ENCODE measurements at places on chromosomes 3 and 15.

DNA sequence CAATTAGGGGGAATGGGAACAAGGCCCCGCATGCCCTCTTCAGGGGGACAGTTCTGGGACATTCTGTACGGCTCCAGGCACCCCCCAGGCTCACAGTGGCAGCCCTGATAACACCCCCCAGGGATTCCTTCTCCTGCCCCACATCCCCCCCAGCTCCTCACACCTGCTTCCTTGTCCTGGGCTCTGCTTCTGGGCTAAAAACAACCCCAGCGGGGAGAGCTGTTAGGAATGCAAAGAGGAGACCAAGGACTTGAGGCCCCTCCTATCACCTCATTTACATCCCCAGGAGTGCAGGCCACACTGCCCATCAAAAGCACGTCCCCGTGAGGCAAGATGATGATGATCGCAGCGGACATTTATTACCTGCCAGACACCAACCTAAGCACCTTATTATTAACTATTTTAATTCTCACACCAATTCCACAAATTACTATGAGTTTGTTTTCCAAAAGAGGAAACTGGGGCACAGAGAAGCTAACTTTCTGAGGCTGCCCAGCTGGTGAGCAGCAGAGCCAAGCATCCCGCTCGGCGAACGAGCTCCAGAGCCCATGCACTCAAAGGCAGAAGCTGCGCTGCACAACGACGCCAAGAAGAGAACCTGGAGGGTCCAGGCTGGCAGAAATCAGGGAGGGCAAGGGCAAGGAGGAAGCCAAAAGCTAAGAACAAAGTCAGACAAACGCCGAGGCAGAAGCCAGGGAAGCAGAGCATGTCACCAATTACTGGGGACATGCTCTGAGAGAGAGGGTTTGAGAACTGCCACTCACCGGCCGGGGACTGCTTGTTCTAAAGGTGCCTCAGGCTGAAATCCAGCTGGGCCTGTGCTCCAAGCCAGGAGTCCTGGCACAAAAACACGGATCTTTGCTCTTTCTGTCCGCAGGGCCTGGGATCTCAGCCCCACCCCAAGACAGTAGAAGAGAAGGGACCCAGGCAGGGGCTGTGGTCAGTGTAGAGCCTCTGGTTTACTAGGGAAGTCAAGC, 76.2 kb upstream of the NSMCE3 start:
- no peak for DNase-seq

- DNase-seq = no peak
Observed at GRCh38 chr15:71189718-71190117, 74.4 kb downstream of the THSD4 start.

- DNase-seq = no peak
Observed at GRCh38 chr3:177960722-177961121, 575.5 kb upstream of the KCNMB2 start.

GRCh38 chr3:23869977-23870662, 46.7 kb downstream of the NKIRAS1 start:
- DNase-seq = no peak

- DNase-seq = no peak
Observed at GRCh38 chr3:172155897-172156585, 116.7 kb downstream of the FNDC3B start.

DNA sequence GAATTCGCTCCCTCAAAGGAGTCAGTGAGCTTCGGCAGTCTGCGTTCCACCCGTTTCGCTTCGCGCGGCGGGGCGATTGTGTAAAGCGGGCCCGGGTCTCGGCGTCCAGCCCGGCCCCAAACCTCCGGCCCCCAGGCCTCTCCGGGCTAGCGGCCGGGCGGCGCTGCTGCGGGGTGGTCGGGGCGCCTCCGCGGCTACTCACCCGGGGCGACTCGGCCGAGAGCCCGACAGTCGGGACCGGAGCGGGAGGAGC, 412 bp downstream of the CHDH start:
- no peak for DNase-seq

DNA sequence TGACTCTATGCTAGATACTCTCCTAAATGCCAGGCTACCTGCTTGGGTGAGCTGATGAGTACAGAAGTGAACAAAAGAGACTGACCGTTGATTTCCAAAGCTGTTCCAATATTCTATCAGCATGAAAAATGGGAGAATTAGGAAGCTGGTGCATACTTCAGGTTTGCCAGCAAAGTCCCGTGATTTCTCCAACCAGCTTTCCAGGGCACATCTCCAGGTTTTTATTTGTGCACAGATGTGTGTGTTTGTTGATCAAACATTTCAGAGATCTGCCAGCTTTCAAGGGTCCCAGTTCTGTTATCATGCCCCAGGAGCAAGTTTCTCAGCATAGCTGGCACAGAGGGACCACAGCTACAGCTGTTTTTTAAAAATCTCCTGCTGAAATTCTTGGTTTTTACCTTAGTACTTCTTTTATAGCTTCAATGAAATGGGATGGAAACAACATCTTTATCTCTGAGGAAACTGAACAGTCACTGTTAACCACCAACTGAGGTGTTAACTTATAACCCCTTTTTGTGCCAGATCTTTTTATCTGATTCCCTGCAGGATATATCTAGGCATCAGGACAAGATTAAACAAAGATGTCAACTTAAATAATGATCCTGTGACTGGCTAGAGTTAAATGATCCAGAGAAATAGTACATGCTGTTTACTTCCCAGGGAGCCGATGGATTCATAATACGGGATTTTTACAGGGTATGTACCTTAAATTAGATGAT, 380.8 kb downstream of the GRM7 start:
- no peak for DNase-seq

GRCh38 chr15:28911310-28911931, 25.6 kb downstream of the APBA2 start:
- DNase-seq = no peak

DNA sequence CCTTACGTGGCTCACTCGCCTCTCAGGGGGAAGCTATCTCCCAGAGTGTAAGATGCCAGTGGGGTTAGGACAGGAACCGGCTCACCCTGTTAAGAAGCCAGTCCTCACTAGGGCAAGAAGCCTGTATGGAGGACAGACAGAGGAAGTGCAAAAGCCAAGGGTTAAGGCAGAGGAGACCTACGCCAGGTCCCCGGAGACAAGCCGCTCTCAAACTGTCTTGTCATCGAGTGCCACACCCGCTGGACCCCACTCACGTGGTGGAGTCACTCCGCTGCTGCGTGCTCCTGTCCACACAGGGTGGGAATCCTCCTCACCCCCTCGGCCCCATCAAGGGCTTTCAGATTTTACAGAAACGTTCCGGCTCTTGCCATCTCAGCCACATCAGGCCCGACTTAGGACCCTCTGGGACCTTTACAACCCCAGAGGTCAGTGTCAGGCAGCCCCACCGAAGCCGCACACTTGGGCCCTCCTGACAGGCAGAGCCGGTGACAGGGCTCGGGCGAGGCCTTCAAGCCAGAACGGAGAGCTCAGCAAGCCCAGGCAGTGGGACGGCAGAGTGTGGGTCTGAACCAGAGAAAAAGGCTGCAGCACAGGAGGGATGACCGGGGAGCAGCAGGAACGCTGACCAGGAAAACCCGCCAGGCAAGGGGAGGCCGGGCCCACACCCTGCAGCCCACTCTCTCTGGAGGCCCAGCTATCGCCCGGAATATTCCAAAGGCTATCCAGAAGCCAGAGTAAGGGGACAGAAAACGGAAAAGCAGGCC, 61.7 kb downstream of the XXYLT1 start:
- DNase-seq = no peak

DNA sequence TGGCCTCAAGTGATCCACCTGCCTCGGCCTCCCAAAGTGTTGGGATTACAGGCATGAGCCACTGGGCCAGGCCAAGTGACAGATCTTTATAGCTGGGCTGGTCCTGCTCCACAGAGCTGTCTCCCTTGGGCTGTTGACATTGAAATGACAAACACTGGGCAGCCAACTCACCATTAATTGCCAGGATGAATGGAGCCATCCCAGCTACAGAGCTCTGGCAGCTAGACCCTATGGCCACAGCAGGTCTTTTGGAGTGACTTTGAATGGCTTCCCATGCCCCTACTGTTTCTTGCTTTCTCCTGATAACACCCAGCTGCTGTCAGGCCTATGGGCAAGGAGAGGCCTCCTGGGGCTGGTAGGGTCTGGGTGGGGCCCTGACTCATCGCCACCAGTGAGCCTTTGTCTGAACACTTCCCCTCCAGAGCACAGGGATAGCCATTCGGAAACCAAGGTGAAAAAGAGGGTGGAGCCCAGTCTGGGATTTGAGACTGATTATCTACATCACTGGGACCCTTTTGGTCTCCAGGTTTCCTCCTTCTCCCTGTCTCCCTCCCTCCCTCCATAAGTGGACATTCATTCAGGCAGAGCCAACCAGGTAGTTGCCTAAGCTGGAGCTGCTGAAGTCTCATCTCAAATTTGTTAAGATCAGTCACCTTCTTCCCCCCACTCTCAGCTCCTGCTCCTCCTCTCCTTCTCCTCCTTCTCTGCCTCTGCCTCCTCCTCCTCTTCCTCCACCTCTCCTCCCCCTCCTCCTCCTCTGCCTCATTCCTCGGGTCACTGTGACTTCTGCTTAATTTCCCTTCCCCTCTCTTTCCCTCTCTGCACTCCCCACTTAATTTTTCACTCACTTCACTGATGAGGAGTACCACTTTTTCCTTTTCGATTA, 34.0 kb downstream of the BHLHE40 start:
- DNase-seq = no peak

- no peak for DNase-seq
Observed at GRCh38 chr15:66186049-66186825, 67.3 kb downstream of the MEGF11 start.

DNA sequence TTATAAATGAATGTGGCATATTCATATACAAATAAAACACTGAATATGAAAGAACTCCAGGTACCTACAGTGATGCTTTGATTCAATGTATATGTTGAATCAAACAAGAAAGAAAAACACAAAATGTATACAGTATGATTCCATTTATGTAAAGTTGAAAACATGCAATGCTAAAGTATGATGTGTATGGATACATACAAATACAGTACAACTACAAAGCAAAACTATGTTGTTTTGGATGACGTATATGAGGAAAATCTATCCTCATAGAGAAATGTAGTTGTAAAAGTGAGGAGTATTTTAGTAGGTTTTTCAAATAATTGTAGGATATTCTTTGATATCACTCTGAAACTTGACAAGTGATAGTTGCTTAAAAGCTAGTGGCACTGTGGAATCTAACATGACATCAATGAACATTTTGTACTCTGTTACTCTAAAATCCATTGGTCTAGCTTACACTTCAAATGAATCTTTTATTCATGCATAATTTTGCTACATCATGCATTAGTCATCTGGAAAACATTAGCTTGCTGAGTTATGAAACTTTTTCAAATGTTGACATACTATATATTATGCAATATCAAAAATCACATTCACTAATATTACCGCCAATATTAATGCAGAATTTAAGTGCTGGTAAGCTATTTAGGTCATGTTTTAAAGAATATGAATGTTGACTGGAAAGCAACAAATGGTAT, 278.1 kb upstream of the CHRNA7 start:
- no peak for DNase-seq

GRCh38 chr3:123521179-123521969, 63.5 kb downstream of the HACD2 start:
- no peak for DNase-seq

- no peak for DNase-seq
Observed at GRCh38 chr15:41423979-41424659, 7.2 kb downstream of the RTF1 start.

All from stimulated activated CD4-positive, alpha-beta T cell treated with anti-CD3 and anti-CD28 coated beads, Interleukin-1b, Interleukin-23, amount 100 ng/mL, for 48 hours (primary cell).